ENCODE measurements at places on chromosomes 11 and 22.

DNA sequence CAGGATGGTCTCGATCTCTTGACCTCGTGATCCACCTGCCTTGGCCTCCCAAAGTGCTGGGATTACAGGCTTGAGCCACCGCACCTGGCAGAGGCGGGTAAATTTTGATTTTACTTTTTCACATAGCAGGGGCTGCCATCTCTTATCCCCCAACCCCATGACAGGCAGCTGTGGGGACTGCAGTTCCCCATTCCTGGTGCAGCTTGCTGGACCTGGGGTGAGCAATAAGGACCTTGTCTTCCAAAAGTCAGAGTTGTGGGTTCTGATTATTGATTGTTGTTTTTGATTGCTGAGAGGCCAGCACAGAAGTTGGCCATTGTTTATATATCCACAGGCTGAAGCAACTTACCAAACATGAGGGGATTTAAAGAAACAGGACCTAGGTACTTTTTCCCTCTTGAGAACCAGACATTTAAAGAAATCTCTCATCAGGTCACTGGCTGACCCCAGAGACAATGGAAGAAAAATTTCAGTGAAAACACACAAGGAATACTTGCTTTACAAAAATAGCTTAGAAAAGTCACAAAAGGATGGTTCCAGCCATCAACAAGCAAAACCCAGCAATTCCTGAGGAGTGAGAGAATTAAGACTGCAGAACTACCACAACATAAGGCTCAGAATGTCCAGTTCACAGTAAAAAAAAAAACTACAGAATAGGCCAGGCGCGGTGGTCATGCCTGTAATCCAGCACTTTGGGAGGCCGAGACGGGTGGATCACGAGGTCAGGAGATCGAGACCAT is 22.0 kb upstream of the MAPK1 start:
- DNase-seq = no peak

DNA sequence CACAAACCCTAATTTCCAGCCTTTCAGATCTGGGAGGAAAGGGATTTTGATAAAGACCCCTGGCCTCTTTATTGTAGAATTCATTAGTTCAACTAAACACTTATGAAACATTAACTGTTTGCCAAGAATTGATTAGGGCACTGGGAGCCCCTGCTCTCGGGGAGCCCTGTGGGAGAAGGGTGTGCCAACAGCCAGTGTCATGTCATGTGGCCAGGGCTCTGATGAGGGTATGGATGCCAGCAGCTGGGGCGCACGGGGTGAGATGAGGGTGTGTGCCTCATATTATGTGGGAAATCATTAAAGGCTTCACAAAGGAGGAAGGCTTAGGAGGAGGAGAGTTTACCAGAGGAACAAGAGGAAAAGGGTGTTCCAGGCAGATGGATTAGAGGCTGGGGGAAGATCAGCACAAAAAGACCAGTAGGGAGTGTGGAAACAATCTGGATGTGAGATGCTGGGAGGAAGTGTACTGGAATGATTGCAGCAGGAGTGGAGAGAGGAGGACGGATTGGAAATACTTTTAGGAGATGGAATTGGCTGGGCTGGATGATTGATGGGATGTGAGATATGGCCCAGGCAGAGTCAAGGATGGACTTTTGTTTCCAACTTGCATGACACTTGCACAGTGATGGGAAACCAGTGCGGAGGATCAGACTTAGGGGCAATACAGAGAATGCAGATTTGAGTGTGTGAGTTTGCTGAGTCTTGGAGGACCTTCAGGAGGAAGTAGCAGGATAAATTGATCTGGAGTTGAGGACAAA is 137.8 kb downstream of the CSNK2A3 start:
- DNase-seq = no peak

DNA sequence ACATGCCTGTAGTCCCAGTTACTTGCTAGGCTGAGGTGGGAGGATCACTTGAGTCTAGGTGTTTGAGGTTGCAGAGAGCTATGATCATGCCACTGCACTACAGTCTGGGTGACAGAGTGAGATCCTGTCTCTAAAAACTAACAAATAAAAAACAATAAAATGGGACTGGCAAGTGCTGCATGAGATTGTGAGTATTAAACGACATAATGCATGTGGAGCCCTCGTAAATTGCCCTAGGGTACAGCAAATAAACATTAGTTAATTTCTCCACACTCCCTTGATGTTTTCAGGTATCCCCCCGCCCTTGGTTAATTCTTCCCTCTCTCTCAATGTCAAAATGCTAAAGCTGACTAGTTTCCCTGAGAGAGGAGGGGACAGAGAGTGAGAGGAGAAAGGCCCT is 4.9 kb upstream of the RHOG start:
- DNase-seq = no peak

- no peak for DNase-seq
These were observed 37.2 kb downstream of the TMEM123 start for GRCh38 chr11:102415304-102415916.

GRCh38 chr11:36027731-36028130 is 83.9 kb downstream of the LDLRAD3 start:
- DNase-seq = no peak

DNA sequence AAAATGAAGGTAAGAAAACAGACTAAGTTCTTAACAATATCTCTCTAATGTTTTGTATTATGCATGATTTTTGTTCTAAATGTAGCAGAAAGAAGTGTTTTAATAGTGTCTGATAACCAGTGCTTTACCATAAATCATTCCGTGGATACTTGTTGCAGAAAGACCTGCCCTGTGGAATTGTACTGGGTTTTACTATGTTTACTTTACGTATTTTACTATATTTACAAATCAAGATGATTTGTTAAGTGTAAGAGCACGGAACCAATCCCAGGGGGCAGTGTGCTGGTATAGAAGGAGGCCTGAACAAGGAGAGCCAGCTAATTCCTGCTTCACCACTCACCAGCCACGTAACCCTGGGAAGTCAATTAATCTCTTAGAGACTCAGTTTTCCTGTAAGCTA is 1.4 kb downstream of the HTR3B start:
- DNase-seq = no peak

- DNase-seq = no peak
These were observed 388.2 kb downstream of the KCNA4 start for GRCh38 chr11:29628609-29629008.

GRCh38 chr22:28410050-28410816 is 269.4 kb downstream of the TTC28 start:
- DNase-seq = no peak

DNA sequence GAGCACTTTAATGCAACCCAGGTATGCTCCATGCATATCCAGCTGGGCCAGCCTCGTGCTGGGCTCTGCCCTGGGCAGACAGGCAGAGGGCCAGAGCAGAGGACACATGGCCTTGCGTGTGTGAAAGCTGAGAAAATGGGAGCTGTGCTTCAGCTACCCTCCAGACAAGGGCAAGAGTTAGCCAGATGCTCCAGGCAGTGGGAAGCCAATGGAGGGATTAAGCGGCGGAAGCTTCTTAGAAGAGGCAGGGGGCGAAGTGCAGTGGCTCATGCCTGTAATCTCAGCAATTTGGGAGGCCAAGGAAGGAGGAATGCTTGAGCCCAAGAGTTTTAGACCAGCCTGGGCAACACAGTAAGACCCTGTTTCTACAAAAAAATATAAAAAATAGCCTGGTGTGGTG is 9.8 kb upstream of the ARHGEF17 start:
- no peak for DNase-seq

GRCh38 chr11:68900835-68901381 is 2.7 kb downstream of the MRPL21 start:
- DNase-seq = no peak

GRCh38 chr11:66542362-66542761 is 3.5 kb downstream of the ZDHHC24 start:
- no peak for DNase-seq

DNA sequence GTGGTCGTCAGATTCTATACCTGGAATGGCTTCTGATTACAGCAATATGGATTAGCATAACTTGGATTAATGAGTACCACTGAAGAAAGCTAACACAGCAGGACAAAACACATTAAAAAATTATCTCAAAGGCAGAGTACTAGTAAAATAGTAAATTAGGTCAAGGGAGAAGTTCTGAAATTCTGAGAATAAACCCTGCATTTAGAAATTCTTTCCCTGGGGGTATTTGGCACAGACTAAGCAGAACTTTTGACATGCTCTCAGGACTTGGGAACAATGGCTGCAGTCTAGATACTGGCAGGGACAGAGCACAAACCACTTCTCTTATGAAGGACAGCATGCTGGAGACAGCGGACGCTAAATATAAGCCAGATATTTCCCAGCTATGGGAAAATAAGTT is 85.6 kb upstream of the GRIA4 start:
- DNase-seq = no peak

- peak; percentile 6 for DNase-seq
These were observed 9.8 kb downstream of the THAP12 start for GRCh38 chr11:76371170-76371569.

- DNase-seq = no peak
These were observed 11.6 kb downstream of the PRR33 start for GRCh38 chr11:1879941-1880720.

- DNase-seq = no peak
These were observed 31.2 kb upstream of the C11orf87 start for GRCh38 chr11:109390752-109391151.

- no peak for DNase-seq
These were observed 17.3 kb upstream of the RASD2 start for GRCh38 chr22:35523167-35523947.

- no peak for DNase-seq
These were observed 3.6 kb downstream of the FAT3 start for GRCh38 chr11:92227959-92228935.

- no peak for DNase-seq
These were observed 12.6 kb downstream of the SCARF2 start for GRCh38 chr22:20424932-20425565.

- no peak for DNase-seq
These were observed 25.5 kb upstream of the SHISAL1 start for GRCh38 chr22:44338177-44338810.

DNA sequence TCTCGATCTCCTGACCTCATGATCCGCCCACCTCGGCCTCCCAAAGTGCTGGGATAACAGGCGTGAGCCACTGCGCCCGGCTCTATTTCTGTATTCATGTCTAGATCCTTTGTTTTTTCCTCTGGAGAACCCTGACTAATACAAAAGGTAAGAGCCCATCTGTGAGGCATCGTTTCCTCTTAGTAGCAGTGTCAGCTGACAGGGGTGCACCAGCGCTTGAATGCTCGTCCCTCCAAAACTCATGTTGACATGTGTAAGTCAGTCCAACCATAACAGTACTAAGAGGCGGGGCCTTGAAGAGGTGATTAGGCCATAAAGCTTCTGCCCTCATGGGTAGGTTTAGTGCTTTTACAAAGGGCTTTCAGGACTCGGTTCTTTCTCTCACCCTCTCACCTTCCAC is 470.1 kb upstream of the B3GAT1 start:
- no peak for DNase-seq

DNA sequence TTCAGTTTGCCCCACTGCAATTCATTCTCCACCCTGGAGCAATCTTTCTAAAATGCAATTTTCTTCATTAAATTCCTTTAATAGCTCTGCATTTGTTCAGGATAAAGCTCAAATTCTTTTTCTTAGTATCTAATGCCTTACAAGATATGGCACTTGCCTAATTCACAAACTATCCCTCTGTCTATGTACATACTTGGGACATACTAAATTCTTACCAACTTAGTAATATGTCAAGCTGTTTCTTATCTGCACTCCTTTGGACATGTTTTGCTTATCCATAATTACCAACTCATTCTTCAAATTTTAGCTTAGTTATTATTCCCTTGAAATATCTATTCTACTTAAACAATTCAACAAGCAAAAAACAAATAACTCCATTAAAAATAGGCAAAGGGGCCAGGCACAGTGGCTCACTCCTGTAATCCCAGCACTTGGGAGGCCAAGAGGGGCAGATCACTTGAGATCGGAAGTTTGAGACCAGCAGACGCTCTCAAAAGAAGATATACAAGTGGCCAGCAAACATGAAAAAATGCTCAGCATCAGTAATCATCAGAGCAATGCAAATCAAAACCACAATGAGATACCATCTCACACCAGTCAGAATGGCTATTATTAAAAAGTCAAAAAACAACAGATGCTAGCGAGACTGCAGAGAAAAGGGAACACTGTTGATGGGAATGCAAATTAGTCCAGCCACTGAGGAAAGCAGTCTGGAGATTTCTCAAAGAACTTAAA is 96.9 kb downstream of the FAM76B start:
- no peak for DNase-seq

DNA sequence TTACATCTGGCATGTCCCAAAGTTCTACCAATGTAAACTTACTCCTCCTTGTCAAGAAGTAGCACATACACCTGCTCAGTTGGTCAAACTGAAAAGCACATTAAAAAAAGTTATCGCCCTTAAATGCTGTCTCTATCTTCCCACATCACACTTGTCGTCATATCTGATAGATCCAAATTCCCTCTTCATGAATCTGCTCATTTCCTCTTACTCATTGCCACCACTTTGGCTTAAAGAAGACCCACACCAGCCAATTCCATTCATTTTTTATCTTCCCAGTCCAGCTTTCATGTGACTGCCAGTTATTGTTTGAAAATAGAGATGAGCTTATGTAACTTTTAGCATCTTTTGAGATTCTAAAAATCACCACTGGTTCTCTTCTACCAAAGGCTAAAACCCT is 305.9 kb upstream of the MTNR1B start:
- DNase-seq = no peak

- no peak for DNase-seq
These were observed 221.3 kb downstream of the FAM76B start for GRCh38 chr11:95568281-95568680.

- no peak for DNase-seq
These were observed 216.2 kb downstream of the ARHGAP42 start for GRCh38 chr11:100903284-100903683.

DNA sequence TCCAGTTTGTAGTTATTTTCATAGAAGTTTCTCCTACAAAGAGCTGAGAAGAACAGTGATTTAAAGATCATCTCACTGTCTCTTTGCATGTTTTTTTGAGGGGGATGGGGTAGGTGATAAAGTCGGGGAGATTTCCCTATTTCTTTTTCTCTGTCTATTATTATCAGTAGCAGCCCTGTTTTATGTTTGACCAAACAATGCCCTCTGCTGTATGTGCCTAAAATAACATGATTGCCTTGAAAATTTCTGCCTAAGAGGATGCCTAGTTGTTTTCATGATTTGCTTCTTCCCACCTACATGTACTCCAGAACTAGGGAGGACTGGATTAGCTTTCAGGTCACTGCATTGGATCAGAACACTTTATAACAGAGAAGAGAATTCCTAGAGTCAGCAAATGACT is 1330.2 kb downstream of the LRRC4C start:
- DNase-seq = no peak

DNA sequence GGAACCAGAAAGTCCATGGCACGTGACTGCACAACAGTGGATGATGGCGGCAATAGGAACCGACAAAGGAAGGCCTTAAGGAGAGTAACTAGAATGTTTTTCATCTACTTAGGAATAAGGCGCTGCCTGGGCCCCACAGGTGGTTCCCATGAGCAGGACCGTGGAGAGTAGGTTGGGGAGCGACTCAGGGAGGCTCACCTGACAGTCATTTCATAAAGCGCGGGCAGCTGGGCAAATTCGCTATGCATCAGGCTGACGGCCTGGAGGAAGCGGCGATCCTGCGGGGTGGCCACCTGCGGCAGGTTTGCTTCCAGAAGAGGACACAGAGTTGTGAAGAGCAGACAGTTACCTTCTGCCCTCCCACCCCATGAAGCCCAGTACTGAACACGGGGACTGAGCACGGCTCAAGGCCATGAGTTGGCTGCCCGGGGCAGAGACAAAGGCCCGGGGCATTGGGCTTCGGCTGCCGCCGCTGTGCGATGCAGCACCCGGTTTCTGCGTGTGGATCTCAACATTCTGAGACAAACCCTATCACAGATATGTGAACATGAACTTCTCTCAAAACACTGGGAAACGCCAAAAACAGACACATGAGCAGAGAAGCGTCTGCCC is 25.8 kb downstream of the HPS4 start:
- DNase-seq = no peak

GRCh38 chr11:27242591-27242990 is 120.4 kb downstream of the CCDC34 start:
- DNase-seq = no peak
